ENCODE measurements at places on chromosomes 7 and 10.

DNA sequence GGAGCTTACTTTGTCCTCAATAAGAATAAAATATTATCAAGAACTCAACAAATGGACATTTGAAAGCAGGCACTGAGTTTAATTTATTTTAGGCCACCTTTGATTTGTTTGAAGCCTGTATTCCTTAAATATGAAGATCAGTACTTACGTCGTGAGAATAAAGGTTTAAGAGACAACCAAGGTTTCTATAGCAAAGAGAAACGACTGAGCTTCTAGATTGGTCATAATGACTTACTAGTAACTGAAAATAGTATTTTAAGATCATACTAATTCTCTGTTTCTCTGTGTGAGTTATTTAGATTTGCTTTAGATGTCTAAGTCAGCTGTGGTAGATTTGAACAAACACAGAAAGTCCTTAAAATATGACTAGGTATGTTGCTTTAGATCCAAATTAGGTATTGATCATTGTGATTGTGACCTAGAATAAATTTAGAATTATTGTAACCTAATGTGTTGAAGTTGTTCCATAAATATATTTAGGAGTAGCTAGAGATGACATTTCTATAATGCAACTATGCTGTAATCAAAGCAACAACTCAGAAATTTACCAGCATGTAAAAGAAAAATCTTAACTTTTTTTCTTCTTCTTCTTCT, 2.4 kb upstream of the GLCCI1 start:
- no peak for DNase-seq

GRCh38 chr10:77024461-77024860, 613.1 kb downstream of the KCNMA1 start:
- no peak for DNase-seq

- DNase-seq: no peak
Measured at GRCh38 chr7:132355048-132355447, 221.2 kb downstream of the PLXNA4 start.

DNA sequence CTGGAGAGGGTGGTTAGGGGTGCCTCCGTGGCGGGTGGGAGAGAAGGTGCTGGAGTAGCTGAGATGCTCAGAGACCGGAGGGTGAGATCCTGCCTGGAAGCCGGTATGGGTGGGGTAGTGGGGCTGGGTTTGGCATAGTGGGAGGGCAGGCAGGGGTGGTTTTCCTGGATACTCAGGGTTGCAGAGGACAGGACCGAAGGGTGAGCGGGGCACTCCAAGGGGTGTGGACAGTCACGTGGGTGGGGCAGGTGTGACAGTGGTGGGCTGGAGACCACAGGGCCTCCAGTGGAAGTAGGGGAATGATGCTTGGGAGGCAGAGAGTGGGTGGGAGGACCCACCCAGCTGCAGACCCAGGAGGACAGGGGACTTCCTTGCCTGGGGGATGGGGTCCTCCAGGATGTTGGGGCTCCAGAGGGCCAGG, 1.9 kb downstream of the SCART1 start:
- DNase-seq: no peak

- DNase-seq: no peak
Measured at GRCh38 chr10:31381766-31382316, 62.8 kb downstream of the ZEB1 start.

Measured in activated T-cell treated with anti-CD3 and anti-CD28 coated beads, Interleukin-2, amount 50 U/mL, for 1 hour (primary cell).